ENCODE measurements at places on chromosomes 4 and X.

DNA sequence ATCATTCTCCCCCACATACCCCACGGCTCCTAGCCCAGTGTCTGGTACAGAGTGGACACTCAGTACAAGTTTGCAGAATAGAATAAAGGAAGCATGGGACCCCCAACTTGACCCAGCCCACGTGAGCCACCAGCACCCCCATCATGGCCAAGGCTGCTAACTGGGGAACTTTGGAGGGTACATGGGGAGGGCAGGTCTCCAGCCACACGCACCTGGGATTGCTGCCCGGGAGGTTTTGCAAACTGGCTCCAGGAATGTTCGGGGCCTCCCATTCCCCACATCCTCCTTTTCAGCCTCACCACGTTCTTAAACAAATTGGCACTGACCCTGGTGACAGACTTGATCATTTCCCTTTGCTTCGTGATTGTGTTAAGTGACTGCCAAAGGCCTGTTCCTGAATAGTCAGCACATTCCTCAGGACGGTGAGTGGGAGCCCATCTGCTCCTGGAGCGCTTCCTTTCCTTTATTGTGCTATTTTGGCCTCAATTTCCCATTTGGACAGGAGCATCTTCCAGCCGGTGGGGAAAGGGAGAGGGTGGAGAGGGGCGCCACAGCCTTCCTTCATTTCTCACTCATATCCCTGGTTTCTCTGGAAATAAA is 18.7 kb upstream of the XPNPEP2 start:
- DNase-seq = no peak

DNA sequence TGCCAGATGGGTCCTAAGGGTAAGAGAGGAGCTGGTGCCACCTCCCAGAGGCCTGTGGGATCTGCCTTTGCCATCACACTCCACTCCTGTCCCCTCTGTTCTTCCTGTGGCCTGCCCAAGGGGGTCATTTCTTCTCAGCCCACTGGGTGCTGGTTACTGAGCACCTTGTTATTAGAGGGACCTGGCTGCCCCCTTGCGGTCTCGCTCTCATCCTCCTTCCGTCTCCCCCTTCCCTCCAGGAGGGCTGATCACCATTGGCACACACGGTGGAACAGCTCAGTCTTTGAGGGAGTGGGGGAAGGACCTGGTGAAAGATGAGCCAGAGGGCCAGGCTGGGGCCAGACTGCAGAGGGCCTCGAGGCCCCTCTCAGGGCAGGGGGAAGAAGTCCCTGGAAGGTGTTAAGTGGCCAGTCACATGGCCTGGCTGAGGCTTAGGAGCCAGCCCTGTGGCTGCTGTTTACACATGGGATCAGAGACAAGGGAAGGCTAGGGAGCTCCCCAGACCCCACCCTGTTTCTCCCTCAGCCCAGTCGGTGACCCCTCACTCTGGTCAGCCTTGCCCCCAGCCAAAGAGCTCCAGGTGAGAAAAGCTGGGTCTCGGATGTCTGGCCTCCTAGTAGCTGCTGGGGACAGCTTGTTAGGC is 68.1 kb downstream of the MTMR1 start:
- no peak for DNase-seq

- DNase-seq = no peak
These were observed 164.7 kb downstream of the SOWAHB start for GRCh38 chr4:76733068-76733771.

GRCh38 chr4:686413-687040 is 2.4 kb downstream of the SLC49A3 start:
- DNase-seq = no peak

DNA sequence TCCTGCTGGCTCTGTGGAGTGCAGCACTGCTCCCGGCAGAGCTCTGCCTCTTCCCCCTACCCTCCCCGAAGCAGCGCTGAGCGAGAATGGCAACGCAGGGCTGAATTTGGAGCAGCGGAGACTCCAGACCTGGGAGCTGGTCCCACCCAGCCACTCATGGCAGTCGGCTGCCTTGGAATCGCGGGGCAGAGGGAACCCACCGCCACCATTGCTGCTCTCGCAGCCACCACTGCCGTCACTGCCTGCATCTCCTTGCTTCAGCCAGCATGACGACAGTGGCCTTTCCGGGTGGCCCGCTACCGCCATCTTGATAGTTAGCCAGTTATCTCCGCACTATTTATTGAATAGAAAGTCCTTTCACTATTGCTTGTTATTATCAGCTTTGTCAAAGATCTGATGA is 321.5 kb upstream of the POU3F4 start:
- no peak for DNase-seq

- DNase-seq = no peak
These were observed 217.2 kb upstream of the HCCS start for GRCh38 chrX:10893976-10894375.

DNA sequence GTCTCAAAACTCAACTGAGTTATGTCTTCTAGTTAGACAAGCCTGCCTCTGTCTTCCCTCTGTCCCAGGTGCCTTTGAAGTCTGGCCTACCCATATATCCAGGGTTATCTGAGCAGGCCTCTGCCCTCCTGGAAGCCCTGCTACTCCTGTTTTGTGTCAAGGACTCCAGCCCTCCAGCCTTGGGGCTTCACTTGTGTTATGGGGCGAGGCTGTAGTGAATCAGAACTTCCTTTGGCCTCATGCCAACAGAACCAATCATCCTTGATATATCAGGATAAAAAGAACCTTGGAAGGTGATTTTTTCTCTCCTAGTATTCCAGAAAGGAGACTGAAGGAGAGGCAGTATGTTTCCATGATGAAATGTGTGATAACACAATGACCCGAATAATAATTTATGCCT is 8.9 kb upstream of the ADGRG4 start:
- no peak for DNase-seq

DNA sequence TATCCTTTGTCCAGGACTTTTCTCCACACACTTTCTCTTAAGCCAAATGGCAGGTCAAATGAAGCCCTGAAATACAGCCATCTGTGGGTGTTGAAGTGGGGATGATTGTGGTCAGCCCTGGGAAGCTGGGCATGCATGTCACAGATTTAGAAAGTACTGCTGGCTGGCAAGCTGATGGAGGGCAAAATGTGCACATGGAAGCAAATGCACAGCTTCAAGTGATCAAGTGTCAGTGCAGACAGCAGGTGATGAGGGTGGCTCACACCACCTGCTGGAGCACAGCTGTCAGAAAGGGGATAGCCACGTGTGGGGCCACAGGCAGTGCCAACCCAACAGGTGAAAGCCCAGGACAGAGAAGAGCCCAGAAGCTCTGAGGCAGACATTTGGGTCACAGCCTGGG is 40.3 kb upstream of the ATXN3L start:
- no peak for DNase-seq

DNA sequence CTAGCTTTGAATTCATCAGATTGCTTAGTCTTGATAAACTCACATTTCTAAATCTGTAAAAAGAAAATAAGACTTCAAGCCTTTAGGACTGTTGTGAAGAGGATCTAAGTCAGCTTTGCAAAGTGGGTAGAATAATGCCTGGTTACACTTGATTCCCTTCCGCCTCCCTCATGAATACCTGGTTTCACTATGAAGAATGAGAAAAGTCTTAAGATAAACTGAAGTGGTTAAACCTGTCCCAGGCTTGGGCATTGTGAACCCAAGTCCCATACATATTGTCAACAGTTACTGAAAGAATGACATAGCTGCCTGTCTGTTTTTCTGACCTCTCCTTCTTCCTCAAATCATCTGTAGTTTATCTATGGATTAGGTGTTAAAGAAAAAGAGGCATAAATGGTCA is 16.7 kb upstream of the GBA3 start:
- DNase-seq = no peak

All from stimulated activated CD4-positive, alpha-beta T cell treated with anti-CD3 and anti-CD28 coated beads, Interleukin-1b, Interleukin-23, amount 100 ng/mL, for 24 hours (primary cell).